ENCODE measurements at places on chromosomes 16 and 17.
A peak's percentile ranks its signal among the peaks of the same experiment; 100 is the strongest.

- DNase-seq: no peak
These were observed 16.8 kb downstream of the LASP1 start for GRCh38 chr17:38886643-38887010.

DNA sequence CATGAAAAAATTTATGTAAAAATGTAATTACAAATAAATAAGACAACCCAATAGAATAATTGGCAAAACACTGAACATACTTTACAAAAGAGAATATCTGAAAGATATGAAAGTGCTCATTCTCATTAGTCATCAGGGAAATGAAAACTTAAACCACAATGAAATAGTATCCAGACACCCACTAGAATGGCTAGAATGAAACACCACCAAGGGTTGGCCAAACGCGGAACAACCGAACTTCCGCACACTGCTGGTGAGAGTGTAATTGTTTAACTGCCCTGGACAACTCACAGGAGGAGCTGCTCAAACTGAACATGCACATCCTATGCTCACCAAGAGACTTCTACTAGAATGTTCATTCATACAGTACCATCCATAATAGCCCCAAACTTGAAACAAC is 5.8 kb upstream of the ZDHHC7 start:
- no peak for DNase-seq

DNA sequence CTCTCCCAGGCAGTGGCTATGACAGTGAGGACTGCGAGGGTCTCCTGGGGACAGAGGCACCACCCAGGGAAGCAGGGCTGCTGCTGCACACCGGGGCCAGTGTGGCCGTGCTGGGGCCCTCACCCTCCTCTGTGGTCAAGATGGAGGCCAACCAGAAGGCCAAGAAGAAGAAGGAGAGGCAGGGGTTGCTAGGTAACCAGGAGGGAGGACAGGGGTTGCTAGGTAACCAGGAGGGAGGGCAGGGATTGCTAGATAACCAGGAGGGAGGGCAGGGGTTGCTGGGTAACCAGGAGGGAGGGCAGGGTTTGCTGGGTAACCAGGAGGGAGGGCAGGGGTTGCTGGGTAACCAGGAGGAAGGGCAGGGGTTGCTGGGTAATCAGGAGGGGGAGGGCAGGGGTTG is 55.2 kb downstream of the ACTG1 start:
- no peak for DNase-seq

DNA sequence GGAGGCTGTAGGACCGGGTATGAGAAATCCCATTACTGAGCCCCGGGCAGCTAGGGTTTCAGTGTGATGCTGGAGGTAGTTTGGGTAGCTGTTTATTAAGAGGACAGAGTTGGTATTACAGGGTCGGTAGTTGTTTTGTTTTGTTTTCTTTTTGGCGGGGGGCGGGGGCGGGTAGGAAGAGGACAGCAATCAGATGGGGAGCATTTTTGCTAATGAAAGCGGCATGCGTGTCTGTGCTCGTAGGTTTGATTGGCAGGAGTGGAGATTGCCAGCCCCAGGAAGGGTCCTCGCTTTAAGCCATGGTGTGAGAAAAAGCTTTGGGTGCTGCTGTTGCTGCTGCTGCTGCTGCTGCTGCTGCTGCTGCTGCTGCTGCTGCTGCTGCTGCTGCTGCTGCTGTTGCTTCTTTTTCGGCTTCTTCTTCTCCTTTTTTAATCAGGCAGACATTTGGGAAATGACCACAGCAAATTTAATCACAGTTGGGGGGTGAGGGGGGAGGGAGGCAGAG is 498.5 kb upstream of the ZFHX3 start:
- no peak for DNase-seq

DNA sequence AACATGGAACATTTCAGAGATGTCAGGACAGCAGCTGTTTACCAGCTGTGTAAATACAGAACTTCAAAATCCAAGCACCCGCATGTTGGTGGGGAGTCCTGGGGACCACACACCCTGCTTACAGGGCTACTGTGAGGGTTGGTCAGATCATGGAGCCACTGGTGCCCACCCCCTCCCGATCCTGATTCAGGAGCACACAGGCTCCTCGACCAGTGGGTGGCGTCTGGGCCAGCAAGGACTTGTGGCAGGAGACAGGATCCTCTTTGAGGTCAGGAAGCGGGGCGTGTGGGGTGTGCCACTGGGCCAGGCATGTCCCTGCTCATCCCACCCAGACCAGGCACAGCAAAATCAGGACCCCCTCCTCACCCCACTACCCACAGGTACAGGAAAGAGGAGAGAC is 83.6 kb downstream of the SDK2 start:
- DNase-seq: no peak

GRCh38 chr17:69031839-69032238 is 28.9 kb downstream of the ABCA9 start:
- no peak for DNase-seq

DNA sequence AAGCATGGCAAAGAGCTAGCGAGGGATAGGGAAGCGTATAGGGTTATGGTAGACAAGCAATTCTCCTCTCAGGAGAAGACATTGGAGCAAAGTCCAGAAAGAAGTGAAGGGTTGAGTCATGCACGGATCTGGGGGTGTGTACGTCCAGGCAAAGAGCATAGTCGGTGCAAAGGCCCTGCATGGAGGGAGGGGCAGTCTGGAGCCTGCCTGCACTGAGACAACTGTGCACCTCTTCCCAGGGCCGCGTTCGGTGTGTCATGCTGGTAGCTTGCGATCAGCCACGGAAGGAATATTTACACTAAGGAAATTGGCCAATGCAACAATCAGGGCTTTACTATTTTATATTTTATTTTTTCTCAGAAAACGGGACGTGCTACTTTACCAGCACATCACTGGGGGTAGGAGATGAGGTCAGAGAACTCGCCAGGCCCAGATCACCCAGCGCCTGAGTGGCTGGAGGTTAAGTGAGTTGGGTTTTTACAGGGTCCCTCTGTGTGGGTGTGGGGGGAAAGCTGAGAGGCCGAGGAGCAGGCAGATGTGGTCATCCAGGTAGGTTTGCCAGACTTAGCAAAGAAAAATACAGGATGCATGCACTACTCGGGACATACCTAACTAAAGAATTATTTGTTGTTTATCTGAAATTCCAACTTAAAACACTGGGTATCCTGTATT is 6.7 kb upstream of the B9D1 start:
- no peak for DNase-seq

- no peak for DNase-seq
These were observed 35.5 kb downstream of the DNAH17 start for GRCh38 chr17:78541488-78542206.

- DNase-seq: no peak
These were observed 30.5 kb downstream of the KSR1 start for GRCh38 chr17:27486741-27487140.

- no peak for DNase-seq
These were observed 55.3 kb upstream of the ERCC4 start for GRCh38 chr16:13864689-13865088.

DNA sequence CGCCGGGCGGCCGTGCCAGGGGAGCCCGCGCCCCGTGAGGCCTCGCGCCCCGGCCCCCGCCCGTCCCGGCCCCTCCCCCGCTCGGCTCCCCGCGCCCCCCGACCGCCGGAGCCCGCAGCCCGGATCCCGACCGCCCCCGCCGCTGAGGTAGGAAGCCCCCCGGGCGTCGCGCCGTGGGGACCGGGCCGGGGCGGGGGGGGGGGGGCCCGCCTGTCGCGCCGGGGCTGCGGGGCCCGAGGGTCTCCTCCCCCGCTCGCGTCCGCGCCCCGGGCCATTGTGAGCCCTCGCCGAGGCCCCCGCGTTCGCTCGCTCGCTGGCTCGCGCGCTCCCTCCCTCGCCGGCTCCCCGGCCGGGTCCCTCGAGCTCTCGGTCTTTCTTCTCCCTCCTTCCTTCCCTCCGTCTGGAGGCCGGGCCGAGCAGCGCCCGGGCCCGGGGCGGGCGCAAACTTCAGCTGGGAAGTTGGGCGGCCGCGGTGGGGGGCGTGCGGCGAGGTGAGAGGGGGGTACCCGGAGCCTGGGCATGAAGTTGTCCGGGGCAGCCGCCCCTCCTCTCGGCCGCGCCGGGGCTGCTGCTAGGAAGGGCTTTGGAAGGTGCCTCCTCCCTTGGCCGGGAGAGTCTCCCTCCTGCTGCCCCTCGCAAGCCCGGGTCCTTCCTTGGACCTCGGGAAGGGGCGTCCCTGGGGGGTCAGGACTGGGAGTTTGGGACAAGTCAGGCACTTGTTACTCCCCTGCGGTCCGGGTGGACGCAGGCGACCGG is 419 bp downstream of the GLIS2 start:
- no peak for DNase-seq

DNA sequence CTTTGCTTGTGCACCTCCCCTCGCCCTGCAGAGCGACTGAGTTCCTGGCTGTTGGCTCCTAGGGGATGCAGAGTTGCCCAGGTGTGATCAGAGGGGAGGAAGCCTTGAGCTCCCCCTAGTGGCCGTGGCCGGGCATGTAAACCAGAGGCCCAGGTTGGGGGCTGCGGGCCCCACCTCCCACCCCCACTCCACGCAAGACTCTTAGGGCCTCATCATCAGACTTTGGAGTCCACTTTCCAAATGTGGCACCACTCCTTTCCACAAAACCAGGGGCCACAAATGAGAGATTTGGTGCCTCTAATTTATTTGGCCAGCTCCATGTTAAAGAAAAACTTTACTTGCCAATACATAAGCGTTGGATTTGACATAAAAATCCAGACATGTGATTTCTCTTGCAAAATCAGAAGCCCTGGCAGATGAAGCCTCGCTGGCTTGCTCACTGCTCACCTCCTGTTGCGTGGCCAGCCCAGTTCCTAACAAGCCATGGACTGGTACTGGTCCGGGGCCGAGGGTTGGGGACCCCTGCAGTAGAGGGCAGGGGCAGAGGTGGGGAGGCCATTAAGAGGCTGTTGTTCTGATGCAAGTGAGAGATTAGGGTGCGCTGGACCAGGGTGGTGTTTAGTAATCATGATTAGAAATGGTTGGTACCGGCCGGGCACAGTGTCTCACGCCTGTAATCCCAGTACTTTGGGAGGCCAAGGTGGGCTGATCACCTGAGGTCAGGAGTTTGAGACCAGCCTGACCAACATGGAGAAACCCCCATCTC is 28.7 kb upstream of the GAS7 start:
- DNase-seq: peak; percentile 56

DNA sequence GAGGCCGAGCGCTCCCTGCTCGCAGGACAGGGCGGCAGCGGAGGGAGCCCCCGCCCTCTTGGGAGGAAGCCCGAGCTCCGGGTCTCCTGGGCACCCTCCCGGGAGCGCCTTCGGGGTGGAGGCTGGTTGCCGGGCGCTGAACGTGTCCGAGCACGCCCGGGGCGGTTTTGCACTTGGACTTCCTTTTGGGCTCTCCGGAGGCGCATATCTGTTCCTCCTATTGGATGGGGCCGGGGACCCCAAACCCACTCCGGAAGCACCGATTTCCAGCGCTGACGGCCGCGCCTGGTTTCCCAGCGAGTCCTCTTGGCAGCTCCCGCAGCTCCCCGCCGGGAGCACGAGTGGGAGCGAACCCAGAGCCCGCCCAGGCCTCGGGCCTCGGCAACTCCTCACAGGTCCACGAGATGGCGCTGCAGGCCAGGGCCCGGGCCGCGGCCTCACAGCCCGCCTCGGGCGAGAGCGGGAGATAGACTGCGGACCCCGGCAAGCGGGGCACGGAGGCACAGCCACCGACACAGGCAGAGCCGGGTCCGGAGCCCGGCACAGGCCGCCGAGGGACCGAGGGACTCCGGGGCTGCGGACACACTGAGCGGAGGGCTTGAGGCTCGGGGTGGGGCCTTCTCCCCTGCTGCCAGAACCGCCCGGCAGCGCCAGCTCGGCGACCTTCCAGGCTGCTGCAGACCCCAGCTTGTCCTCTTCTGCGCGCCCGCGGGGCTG is 12.7 kb downstream of the TBX2 start:
- DNase-seq: peak; percentile 84

GRCh38 chr17:6639014-6639585 is 1.4 kb downstream of the KIAA0753 start:
- DNase-seq: no peak

DNA sequence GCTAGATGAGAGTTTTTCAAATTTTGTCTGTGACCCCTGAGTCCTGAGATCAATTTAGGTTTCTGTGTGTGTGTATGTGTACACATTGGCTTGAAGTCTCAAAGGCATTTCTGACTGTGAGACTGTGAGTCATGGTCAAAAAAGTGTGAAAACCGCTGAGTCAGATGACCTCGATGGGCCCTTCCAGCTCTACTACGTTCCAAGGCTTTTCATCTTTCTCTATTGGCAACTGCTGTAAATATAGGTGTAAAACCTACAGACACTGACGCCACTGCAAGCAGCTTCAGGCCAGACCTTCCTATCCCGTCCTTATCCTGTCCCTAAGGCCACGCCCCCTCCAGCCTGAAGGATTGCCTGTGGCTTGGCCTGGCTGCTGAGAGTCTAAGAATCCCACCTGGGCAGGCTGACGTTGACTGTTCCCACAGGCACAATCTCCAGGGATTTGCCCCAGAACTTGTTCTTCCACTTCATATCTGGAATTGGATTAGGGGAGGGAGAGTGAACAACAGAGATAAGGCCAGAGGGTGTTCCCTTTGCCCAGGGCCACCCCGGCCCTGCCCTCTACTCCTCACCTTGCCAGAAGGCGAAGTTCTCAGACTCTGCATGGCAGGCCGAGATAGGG is 11.3 kb downstream of the OSBPL7 start:
- DNase-seq: peak; percentile 90

DNA sequence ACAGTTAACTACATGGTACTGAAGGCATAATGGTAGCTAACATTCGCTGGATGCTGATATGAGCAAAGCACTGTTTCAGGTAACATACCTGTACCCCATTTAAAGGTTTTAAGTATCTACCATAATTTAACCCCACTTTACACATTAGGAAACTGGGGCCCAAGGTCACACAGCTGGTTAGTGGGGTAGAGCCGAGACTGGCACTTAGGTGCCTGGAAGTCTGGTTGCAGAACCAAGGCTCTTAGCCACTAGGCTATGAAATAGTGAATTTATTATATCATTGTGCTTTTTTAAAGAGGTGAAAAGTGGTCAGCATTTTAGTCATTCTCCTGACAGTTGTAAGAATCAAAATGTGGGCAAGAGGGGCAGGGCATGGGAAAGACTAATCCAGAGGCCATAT is 25.2 kb downstream of the SIAH1 start:
- no peak for DNase-seq

- DNase-seq: no peak
These were observed 13.8 kb downstream of the UNC13D start for GRCh38 chr17:75830164-75831031.

Measured in fibroblast of villous mesenchyme (primary cell).